Activated T-helper 1 cell treated with anti-CD3 and anti-CD28 coated beads, Interleukin-2, amount 50 U/mL, for 16 hours (primary cell): ENCODE measurements at places on chromosomes 4 and X.

DNA sequence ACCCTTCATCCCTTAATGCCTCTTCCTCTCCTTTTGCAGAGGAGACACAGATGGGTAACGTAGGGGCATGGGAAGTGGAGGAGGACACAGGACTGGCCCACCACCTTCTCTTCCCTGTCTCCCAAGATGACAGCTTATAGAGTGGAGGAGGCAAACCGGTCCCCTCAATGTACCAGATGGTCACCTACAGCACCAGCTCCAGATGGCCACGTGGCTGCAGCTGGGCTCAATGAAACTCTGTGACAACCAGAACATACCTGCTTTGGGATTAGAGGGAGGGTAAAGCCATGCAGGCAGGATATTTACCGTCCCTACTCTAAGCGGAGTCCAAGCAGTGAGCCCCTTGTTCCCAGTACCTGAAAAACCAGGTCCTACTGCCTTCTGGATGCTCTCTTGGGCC is 7.5 kb upstream of the KLHL15 start:
- DNase-seq: no peak

DNA sequence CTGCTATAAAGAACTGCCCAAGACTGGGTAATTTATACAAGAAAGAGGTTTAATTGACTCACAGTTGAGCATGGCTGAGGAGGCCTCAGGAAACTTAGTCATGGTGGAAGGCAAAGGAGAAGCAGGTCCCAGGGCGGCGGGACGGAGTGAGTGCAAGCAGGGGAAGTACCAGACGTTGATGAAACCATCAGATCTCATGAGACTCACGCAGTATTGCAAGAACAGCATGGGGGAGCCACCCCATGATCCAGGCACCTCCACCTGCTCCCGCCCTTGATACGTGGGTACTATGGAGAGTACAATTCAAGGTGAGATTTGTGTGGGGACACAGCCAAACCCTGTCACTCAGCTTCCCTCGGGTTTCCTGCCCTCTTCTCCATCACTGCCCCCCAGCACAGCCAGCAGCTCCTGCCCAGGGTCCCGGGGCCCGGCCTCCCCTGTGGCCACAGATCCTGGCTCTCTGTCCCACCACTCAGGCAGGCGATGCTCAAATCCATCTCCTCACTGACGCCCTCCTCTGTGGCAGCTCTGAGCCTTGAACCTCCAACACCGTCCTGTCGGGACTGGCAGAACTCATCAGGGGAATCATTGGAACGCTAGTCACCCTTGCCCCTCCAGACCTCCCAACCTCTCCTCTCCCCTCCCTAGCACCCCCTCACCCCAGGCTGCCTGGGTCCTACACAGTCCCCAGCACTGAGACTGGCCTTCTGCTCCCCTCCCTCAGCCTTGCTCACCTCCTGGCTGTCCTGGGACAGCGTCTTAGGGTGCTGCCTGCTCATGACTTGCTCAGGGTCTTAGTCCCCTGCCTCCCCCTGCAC is 37.6 kb downstream of the FGFRL1 start:
- no peak for DNase-seq

DNA sequence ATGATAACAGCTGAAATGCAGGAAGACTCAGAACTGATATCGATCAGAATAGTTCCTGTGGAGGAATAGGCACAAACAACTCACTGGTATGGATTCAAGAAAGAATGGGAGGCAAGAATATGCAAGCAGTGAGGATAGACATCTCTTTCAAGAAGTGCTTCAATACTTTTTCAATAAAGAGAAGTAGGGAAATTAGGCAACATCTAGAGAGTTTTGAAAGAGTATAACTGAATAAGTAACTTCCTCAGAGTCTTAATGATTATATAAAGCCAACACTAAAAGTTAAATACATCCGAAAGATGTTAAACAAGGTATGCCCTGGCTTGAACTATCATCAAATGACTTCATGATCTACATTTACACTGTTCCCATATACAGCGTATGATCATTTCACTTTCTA is 1443.0 kb downstream of the PCDH7 start:
- DNase-seq: no peak

- no peak for DNase-seq
These were observed 106.0 kb upstream of the NKX1-1 start for GRCh38 chr4:1512051-1512737.

GRCh38 chrX:87518504-87518903 is 902 bp downstream of the KLHL4 start:
- DNase-seq: no peak

GRCh38 chrX:117998171-117998570 is 118.4 kb downstream of the KLHL13 start:
- no peak for DNase-seq

- DNase-seq: no peak
These were observed 39.6 kb downstream of the SOWAHB start for GRCh38 chr4:76858319-76858718.

DNA sequence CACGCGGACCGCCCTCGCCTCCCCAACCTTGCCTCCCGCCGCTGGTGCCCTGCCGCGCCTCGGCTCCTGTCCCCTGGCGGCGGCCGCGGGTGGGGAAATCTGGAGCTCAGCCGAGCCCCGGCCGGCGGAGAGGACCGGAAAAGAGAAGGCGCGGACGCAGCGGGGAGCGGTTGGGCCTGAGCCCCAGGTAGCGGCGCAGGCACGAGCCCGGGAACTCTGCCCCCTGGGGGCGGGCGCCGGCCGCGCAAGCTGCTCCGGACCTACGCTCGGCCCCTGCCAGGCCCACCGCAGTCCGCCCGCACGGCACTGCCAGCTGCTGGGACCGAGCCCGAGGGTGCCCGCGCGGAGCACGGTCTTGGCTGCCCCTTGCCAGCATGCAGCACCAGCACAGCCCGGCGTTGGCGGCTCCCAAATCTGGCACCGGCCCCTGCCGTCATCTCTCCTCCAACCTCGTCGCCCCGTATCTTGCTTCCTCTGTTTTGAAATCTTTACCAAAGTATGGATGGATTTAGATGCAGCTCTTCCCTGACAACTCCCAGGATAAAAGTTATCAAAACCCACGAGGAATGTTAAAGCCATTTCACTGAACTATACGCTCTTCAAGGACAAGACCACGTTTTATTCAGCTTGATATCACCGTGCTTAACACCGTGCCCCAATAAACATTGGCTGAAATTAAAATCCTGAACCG is at the start of gene PRSS12:
Gene PRSS12, minus strand, starts transcription at position 161 of the 691 bp plus-strand sequence. CDS start 283 bp downstream, outside the sequence.
- DNase-seq: peak; percentile 23

DNA sequence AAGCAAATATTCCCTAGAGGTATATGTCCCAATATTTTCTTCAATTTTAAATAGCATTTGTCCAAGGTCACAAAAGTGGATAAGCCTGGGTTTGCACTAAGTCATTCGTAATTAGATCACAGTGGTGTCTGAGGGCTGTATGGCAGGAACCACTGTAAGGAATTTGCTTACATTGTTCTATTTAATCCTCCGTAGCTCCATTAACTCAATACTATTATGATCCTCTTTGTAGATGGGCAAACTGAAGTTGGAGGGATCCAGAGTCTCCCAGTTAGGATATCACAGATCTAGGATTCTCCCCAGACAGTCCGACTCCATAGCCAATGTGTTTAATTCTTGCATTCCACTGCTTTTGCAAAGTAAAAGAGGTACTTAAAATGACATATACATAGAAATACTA is 242.7 kb upstream of the DCAF8L1 start:
- DNase-seq: no peak

DNA sequence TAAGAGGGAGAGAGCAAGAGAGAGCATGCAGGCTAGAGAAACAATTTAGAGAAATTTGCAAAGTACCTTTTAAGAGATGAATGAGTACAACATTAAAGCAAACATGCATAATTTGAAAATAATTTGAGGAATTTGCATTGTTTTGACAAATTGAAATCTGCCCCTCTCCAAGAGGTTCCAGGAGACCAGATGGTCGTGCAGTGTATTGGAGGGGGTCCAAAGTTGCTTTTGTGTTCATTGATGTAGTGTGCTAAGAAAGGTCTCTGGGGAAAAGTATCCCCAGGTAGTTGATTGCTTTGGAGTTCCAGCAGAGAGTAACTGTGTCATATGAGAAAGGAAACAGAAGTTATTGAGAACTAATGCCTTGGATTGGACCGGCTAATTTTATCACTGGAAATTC is 635.0 kb upstream of the TENM3 start:
- no peak for DNase-seq
